ENCODE measurements at places on chromosomes 12 and 14. TPM values are rescaled to one million over a fixed set of nuclear protein-coding genes. Genes with fewer than 3 reads are reported as not detected.

Gene SUDS3
- 23.0 TPM for total RNA-seq

Gene DHH
- 2.6 TPM for total RNA-seq

Gene IL26
- total RNA-seq: not detected

Gene HCAR2
- total RNA-seq: 7.1 TPM

Gene ANKLE2
- total RNA-seq: 60.5 TPM

Gene GLS2
- total RNA-seq: 2.6 TPM

Gene CMTM5
- 2.0 TPM for total RNA-seq

Gene HOXC11
- not detected for total RNA-seq

Gene FSCB
- not detected for total RNA-seq

Gene TMCC3
- 17.8 TPM for total RNA-seq

Gene CORO1C
- 117 TPM for total RNA-seq

Gene PRIMA1
- 0.65 TPM for total RNA-seq

Gene SLC2A13
- total RNA-seq: 21.4 TPM

Gene PTPN6
- total RNA-seq: 140 TPM

Gene HECTD1
- total RNA-seq: 399 TPM

Gene TEAD4
- 36.3 TPM for total RNA-seq

Gene IFNG-AS1
- 1.2 TPM for total RNA-seq

Gene TSPAN11
- 5.3 TPM for total RNA-seq

Gene KRT85
- total RNA-seq: not detected
